CD4-positive, CD25-positive, alpha-beta regulatory T cell (primary cell): ENCODE measurements at places on chromosomes 4 and X.

DNA sequence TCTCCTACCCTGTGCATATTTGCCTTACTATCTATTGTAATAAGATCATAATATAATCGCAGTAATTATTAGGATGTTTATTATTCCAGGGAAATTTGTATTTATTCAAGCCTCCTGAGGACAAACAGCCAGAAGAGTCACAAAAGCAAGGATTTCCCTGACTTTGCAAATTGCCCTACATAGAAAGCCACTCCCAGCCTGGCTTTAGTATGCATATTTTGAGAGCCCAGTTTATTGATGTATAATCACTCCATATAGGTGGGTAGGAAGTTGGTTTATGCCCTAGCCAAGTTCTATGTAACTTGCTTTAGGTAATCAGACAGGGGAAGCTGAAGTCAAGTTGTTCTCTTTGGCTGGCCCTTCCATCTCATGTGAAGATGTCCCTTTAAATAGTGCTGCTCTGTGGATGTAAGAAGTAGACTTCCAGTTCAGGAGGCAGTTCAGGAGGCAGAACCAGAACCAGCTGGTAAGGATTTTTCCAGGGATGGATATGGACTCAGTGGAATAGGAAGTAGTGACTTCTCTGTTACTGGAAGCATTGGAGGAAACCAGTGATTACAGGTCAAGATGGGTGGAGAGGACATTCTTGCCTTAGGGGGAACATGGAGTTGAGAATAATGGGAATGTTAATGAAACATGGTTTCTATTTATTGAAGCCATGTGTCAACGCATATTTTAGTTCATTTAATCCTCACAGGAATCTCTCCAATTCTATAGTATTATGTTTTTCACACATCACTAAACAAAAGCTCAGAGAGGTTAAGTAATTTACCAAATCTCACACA, 70.5 kb upstream of the KIT start:
- no peak for DNase-seq

DNA sequence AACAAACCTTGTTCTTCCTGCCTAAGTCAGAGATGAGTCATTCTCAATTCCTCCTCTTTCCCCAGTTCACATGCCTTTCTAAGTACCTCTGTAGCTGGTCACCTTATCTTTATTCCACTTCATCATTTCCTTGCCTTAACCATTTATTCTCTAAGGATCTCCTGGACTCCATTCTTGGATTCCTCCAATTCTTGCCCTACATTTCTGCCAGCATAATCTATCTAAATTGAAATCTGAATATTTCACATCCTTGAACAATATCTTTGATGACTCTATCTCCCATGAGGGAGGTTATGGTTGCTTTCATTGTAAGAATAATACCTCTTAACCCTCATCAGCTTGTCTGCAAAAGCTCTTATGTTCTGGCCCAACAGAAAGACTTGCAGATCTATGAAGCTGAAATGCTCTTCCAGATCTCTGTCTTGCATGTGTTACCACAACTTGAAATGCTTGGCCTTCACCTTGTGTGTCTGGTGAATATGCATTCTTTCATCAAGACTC, 28.6 kb upstream of the PDE5A start:
- no peak for DNase-seq

DNA sequence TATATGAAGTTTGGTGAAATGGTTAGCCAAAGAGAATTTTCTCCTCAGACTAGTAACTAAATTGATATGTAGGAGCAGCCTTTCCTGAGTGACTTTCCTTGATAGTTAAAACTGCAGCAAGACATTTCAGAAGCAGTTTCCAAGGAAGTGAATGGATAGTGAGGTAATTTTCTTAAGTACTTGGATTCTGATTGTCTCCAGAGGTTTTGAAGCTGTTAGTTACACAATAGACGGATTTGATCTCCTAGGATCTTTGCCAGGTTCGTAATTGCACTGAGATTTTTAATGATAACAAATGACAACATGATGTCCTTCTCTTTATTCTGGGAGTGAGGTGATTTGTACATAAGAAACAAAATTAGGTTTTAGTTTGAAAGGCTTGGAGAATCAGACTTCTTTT, 29.2 kb downstream of the PRRG1 start:
- DNase-seq = no peak

- no peak for DNase-seq
Observed at GRCh38 chr4:54819034-54819433, 161.3 kb downstream of the KIT start.

- no peak for DNase-seq
Observed at GRCh38 chrX:123222920-123223319, 38.8 kb downstream of the GRIA3 start.
